Right lung (tissue), 10 donors: ENCODE measurements at places on chromosomes 13 and 19. TPM values are rescaled to one million over a fixed set of nuclear protein-coding genes. Genes with fewer than 3 reads are reported as not detected.

DNA sequence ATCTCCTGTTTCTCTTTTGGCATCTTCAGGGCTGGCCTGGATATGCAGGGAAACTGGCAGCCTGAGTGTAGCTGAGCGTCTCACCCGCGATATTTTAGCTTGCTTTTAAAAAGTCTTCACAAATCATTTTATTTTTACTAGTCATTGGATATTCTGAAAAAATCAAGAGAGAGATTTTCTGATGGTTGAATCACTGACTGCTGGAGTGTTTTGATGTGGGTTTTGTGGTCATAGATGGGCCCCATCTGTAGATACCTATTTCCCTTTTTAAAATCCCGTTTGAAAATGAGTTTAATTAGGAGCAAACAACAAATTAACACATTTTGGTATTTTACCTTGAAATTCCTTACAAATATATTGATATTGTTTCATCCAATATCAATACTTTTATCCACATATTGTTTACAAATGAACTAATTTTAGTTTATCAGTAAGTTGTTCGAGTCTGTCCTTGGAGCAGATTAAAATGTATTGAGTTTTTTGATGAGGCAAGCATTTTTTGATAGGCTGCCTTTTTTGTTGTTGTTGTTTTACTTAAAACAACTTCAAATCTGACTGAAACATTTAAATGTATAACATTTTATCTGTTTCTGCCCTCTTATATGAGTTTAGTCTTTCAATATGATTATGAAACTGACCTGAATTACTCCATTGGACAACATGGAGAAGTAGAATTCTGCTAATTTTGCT is 21.5 kb upstream of the OXGR1 start:
- no peak for DNase-seq

- DNase-seq: no peak
Observed at GRCh38 chr19:49390929-49391359, 2.9 kb downstream of the KASH5 start.

Gene GFY
- polyA plus RNA-seq: not detected

Gene ZNF443
- 15.3 TPM for polyA plus RNA-seq

- no peak for DNase-seq
Observed at GRCh38 chr13:114054264-114054663, 78.2 kb downstream of the RASA3 start.

Gene NCAN
- polyA plus RNA-seq: 0.05 TPM

DNA sequence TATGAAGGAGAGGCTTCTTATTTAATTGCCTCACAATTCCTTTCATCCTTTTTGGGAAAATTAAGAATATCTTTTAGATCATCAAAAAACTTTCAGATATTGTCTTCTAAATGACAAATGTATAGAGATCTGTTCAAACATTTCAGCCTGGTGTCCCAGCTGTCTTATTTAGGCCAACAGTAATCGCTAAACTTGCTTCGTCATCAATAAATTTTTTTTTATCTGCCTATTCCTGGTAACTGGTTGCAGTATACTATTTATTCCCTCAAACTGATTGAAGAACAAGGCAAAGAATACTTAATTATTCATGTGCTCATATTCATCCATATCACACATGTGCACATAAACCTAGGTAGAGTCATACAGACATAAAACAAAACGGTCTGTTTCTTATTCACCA is 5.3 kb upstream of the MYO16 start:
- no peak for DNase-seq

DNA sequence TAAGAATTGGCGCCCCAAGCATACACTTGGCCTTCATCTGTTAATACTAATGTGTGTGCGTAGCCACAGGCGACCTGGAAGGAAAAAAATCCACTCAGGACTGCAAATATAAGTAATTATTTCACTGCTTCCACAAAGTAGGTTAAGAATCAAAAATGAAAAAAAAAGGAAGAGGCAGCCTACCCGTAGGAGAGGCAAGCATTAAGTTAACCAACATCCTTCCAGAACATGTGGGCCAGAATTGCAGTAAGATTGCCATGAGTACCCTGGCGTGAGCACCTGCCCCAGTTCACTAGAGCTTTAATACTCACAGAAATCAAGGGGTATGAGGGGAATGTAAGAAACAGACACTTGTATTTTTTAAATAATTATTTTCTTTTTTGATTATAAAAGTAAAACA is 22.2 kb downstream of the RCBTB2 start:
- DNase-seq: no peak

DNA sequence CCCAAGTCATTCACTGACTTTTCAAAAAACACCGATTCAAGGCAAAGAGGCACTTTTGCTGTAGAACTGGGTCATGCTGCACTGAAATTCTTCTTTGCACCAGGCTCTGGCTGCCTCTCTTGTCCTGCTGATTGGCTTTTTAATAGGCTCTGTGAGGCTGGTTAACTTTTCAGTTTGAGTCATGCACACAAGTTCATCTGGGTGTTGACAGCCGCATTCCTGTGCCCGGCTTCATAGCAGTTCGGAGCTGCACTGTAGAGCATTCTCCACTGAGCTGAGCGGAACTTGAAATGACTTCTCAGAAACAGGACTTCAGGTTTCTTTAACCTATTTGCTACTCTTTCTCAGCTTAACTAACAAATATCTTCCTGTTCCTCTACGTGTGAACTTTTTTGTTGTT is 978.3 kb downstream of the UQCRFS1 start:
- no peak for DNase-seq

DNA sequence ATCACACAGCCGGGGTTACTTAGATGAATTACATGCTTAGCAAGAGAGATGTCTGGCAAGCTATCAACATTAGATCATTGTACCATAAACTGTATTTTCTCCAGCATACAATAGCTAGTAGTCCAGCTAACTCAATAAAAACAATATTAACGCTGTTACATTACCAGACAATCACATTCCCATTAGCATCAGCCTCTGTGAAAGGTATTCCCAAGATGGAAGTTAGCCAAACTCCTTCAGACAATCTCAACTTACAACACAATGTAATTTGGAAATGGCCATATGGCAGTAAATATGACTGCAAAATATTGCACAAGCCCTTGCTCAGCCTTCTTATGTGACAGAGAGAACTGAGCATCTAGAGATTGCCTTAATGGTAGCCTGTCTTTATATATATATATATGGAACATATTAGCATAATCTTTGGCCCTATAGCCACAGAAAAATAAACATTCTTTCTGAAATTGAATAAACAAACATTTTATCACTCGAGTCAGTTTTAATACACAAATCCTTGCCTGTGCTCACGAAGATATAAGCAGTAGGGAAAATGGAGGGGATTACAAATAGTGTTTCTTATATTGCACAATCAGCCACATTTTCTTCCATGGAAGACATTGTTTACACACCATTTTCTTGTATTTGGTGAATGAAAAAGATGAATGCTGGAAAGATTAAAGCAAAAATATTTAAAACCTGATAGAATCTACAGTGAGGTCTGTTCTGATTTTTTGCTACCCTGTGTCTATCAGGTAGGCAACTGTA is 1060.5 kb downstream of the DIAPH3 start:
- peak; percentile 55 for DNase-seq

Gene ZNF547
- 6.3 TPM for polyA plus RNA-seq

- no peak for DNase-seq
Observed at GRCh38 chr13:24693862-24694471, 13.8 kb downstream of the ATP12A start.

DNA sequence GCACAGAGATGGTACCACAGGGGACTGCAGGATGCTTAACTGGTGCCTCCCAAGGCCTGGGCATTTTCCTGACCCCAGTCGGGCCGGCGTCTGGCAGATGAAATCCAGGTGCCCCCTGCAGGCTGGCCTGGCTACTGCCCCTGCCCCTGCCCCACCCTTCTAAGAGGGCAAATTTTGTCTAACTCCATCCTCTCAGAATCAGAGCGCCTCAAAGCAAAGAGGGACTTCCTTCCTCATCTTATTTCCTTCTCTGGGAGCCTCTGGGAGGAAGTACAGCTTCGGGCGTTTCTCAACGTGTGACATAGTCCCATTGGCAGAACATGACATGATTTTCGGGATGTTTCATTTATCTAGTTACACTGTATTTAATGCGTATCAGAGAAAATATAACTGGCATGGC is 2.7 kb downstream of the PRKACA start:
- no peak for DNase-seq

DNA sequence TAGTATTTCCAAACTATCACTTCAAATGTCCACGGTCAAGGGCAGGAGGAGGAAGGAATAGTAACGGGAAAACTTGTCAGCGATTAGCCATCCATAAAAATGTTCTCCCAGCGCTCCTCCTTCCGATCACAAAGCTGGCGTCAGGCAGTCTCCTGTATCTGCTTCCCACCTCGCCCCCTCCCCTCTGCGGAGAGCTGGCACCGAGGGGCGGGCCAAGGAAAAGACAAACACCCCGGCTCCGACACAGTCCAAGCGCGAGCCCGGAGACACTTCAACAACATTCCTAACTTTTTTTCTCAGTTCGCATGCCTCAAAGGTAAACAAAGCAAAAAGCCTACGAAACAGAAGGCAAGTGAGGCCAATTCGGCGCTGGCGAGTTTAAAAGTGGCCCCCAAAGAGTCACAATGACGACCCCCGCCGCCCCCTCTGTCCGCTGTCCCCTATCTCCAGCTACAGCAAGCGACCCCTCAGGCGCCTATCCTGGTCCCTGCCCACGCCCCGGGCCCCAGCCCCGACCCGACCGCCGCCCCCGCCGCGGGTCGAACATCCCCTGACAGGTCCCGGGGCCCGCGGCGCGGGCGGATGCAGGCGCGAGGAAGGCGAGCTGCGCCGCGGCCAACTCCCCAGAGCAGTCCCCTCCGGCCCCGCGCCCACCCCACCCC is 736 bp downstream of the SMAD9 start:
- DNase-seq: peak; percentile 55

- no peak for DNase-seq
Observed at GRCh38 chr19:16600824-16601223, 27.2 kb downstream of the MED26 start.

DNA sequence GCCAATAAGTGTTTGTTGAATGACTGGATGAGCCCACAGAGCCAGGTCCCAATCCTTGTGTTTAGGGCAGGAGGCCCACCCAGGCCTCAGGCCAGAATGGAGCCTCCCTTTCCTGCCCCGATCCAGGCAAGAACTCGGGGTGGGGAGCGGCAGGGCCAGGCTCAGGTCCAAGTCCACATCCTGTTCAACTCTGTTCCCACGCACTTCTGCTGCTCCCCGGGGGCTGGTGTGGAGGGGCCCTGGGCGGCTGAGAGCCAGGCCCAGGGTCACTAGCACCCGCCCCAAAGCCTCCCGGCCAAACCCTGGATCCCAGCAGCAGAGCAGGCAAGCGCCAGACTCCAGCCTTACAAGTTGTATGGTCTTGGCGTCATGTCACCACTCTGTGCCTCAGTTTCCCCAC is 8.0 kb downstream of the ANGPTL8 start:
- DNase-seq: no peak

- DNase-seq: no peak
Observed at GRCh38 chr19:5478241-5478924, 23.2 kb downstream of the ZNRF4 start.

- DNase-seq: no peak
Observed at GRCh38 chr13:23866420-23867026, 22.7 kb downstream of the MIPEP start.

- no peak for DNase-seq
Observed at GRCh38 chr13:49844181-49844580, 51.7 kb upstream of the KPNA3 start.

GRCh38 chr13:84566780-84567179 is 684.5 kb upstream of the SLITRK1 start:
- no peak for DNase-seq

Gene RAB20
- polyA plus RNA-seq: 16.0 TPM

DNA sequence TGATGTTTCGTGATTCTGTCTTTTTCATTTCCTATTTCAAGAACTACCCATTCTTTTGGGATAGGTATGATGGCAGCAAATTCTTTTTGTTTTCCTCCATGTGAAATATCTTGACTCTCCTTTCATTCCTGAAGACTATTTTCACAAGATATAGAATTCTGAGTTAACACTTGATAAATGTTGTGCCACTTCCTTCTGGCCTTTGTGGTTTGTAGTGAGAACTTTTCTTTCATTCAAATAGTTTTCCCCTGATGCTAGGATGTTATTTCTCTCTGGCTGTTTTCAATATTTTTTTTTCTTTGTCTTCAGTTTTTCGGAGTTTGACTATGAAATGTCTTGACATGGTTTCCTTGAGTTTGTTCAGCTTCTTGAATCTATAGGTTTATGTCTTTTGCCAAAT is 8.3 kb upstream of the TUBGCP3 start:
- DNase-seq: no peak

Gene IRGC
- not detected for polyA plus RNA-seq

GRCh38 chr13:74687442-74688182 is 553.4 kb upstream of the KLF12 start:
- DNase-seq: no peak

Gene CYP2S1
- polyA plus RNA-seq: 4.1 TPM

DNA sequence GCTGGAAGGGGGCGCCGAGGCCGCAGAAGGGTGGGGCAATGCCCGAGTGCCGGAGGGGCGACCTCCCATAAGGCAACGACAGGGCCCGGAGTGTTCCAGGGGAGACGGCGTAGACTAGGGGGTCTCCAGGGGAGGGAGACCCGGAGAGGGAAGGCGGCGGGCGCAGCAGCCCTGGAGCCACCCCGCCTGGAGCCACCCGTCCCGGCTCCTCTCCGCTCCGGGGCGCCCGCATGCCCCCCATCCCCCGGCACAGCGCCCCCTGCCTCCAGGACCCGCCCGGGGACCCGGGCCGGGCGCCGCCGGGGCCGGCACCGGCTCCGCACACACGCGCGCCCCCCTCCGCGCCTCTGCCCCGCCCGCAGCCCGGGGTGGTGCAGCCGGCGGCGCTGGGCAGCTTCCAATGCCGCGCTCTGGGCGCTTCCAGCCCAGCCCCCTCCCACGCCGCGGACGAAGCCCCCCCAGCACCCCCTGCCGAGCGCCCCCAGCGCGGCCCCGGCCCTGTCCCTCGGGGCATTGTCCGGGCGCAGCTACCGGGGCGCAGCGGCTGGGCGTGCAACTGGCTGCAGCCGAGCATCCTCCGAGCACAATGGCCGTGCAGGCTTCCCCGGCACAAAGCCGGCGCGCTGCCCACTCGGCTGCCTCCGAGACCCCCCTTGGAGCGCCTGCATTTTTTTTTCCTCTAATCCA is 519 bp downstream of the PTPRS start:
- no peak for DNase-seq

- no peak for DNase-seq
Observed at GRCh38 chr19:38686530-38686888, 39.1 kb downstream of the ACTN4 start.

DNA sequence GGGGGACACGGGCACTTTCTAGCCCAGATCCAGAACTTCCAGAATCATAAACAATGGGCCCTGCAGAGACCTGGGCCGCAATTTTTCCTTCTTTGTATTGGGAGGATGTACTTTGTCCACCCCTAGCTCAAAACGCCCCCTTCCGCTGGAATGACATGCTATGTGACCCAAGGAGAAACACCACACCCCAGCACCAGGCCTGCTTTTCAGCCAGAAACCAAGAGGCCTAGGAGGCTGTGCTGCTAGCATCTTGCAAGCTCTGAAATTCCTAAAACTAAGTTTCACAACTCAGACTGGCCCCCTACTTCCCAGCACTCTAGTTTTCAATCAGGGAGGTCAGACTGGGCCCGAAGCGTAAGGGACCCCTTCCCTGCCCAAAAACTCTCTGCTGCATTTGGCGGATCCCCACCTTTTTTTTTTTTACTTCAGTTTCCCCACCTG is 538 bp downstream of the LSM4 start:
- no peak for DNase-seq

Gene RNF113B
- polyA plus RNA-seq: 0.13 TPM

- DNase-seq: no peak
Observed at GRCh38 chr13:35966024-35966423, 165.2 kb downstream of the DCLK1 start.
